ENCODE measurements at places on chromosomes 4 and X.

- DNase-seq: no peak
These were observed 129.6 kb downstream of the ZNF330 start for GRCh38 chr4:141350122-141350905.

DNA sequence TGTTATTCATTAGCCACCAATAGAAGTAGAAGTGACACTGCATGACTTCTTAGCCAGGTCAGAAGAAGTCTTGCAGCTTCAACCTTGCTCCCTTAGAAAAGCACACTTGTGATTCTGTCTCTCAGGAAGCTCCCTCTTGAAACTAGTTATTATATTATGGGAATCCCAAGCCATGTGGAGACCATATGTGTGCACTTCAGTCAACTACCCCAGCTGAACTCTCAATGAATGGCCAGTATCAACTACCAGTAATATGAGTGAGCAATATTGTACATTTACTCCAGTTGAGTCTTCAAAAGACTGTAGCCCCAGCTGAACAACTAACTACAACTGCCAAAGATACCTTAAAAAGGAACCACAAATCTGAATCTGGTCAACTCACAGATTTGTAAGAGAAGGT lies 77.1 kb upstream of the GABRA3 start:
- DNase-seq: no peak

DNA sequence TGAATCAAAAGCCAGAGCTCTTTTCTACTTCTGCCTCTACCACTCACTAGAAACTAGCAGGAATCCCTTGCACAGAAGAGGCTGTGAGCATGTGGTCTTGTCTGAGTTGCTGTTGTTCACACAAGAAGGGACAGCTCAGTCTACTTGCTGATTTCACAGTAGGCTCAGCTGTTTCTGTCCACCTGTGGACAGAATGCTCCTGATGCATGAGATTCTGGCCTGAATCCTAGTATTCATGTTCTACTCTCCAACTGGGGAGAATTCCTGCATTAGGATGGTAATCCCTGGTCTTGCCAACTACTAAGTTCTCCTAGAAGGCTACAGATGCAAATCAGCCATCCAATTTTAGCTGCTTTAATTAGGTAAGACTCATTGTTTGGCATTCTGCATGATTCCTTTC lies 112.8 kb downstream of the PPA2 start:
- DNase-seq: no peak

- no peak for DNase-seq
These were observed 41.7 kb downstream of the ATP11C start for GRCh38 chrX:139890991-139891700.

DNA sequence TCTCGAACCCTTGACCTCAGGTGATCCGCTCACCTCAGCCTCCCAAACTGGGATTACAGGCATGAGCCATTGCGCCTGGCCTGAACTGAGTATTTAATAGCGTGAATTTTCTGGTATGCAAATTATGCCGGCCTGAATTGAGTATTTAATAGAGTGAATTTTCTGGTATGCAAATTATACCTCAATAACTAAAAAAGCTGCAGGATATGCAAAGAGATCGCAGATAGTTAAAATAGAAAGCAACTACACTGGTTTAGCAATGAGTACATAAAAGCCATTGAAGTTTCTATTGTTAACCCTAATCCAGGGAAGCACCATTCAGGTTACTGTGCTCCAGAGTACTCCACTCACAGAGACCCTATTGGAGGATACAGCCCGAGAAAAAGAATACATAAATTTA lies 22.8 kb downstream of the FBXW7 start:
- DNase-seq: no peak

- no peak for DNase-seq
These were observed 115.0 kb upstream of the PRDX4 start for GRCh38 chrX:23552303-23552702.

DNA sequence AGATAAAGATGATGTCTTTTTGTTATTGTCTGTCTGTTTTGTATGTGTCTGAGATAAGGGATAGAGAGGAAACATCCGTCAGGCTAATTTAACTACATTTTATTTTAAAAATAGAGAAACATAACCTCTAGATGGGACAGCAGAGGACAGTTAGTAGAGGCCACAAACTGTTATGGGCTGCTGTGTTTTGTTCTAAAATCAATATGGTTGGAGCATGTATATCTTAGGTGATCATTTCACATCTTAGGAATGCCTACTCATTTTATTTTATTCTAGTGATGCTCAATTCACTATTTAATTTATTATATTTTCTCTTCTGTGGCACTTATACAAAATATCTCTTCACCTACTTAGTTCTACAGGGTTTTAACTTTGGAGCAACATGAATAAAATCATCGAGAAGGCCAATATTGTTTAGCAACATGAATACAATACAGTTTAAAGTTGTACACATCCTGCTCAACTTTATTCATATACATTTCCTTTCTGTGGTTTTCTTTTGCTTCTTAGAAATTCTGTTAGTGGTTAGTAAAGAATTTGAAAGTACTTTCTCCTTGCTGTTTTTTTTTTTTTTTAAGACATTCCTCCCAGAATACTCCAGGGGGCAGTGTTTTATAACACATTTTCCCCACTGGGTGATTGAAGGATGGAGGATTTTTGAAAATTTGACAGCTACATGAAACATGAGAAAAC lies 392.9 kb downstream of the UNC5C start:
- no peak for DNase-seq

GRCh38 chrX:111071542-111072277 lies 24.3 kb upstream of the PAK3 start:
- no peak for DNase-seq

DNA sequence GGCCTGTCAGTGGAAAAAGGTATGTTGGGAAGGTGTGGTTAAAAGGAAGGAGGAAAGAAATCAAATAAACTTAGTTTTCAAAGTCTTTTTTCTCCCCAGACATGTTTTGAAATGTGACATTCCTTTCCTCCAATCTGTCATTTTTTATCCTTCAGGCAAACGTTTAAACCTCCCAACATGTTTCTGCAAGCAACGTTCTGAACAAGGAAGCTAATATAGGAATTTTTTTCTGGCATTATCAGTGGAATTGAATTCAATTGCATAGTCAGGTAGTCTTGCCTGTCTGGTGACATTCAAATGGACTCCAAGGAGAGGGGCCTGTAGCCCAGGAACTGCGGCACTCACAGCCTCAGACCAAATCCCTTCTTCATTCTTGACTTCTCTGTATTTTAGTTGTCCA lies 30.0 kb upstream of the RASSF6 start:
- no peak for DNase-seq

DNA sequence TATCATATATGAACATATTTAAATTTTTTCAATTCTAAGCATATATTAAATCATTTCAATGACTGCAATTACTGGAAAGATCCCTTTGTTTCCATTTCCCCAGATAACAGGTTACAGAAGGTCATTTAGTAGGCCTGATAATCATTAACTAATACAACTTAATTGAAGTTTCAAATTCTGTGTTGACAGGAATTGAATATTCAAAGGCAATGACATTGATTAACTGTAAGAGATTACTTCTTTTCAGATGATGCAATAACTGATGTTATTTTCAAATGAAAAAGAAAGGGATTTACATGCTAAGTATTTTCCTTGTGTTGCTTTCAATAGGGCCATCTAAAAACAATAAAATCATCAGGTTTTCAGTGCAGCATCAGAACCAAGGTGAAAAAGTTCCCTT lies 81.1 kb upstream of the ENPEP start:
- no peak for DNase-seq

DNA sequence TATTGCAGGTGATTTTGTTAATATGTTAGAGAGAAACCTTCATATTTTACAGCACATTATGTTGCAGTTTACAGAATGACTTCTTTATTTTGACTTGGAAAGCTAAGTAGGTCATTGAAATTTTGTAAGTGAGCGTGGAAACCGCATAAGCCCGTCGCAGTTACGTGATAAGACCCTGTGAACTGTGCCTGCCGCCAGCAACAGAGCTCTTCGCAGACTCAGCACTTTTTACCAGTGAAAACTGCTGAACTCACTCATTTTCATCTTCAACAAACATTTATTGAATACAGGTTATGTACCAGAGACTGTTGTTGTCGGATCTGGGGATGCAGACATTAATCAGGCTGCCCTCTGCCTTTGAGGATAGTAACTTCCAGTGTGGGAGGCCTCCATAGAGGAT lies 355.7 kb downstream of the HS3ST1 start:
- no peak for DNase-seq

GRCh38 chr4:143348233-143349077 lies 11.8 kb downstream of the GAB1 start:
- no peak for DNase-seq

DNA sequence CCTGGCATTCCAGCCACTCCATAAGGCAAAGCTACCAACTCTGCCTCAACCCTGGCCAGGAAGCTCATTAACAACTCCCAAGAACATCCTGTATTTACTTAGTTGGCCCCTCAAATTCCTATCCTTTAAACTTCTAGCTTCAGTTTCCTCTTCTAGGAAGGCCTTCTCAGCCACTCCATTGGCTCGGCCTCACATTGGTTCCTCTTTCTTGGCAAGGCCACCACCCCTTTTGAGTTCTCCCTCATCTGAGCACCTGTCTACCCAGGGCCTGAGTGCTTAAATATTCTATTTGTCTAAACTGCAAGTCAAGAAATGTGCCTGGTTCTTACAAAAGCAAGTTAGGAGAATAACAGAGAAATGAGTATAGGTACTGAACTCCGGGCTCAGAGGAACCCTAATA lies 10.0 kb downstream of the SMC1A start:
- DNase-seq: no peak

DNA sequence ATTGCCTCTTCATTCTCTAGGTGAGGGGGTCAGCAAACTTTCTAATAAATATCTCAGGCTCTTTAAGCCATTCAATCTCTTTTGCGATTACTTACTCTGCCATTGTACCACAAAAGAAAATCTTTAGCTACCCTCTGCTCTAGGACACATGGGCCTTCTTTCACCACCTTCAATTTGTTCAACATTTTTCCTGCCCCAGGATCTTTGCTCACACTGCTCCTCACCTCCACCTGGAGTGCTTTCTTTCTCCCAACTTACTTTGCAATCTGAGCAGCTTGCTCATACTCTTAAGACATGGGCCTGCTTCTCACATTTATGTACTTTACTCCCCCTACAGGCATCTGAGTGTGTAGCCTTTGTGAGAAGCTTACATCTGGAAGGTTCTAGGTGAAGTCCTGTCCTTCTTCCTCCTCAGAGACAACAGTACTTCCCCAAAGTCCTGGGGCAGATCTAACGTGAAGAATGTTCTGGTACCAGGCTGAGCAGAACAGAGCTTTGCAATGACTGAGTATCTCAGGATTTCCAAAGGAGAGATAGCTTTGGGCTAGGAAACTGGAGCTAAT lies 55.0 kb upstream of the PRDM5 start:
- DNase-seq: no peak
